Adipocyte (in vitro differentiated cells): ENCODE measurements at places on chromosomes 5 and 9.

DNA sequence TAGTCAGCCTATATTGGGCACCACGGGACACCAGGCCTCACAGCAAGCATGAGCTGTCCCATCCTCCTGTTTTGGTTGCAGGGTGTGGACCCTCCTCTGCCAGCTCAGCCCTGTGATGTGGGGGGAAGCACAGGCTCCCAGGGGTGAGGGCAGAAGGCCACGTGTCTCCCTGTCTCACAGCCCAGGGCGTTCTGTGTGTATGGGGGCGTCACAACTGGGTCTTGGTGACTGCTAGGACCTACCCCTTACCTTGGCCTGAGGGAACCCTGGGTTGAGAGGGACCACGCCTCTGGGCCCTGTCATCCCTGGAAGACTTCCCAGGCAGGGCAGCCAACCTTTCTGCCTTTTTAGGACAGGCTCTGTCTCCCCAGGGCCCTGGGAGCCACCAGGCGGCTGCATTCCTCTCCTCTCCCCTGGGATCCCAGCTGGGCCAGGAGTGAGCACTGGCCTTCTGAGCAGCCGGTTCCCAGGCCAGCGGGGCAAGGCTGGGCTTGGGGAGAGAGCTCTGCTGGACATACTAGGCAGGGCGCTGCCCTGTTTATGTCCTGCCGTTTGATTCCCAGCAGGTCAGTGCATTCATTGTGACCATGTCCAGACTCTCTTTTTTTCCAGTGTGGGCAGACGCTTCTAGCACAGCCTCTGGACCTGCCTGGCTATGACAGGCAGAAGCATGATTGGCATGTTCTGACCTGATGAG, 97.4 kb downstream of the DAB2IP start:
- DNase-seq: no peak

DNA sequence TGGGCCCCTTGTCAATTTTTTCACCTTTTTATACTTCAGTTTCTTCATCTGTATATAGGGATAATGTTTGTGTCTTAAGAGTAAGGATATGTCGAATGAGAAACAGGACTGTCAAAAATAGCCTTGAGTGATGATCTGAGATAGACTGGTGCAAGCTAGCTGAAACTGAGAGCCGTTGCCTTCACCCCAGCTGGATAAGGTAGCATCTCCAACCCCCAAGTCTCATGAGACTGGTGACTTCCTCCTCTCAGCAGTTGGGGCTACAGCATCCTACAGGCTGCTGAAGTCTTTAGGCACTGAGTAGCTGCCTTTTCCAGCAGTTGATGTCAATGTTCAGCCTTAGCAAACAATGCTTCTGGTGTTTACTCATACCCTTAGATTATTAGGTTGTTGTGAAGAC, 330.2 kb downstream of the OSTF1 start:
- DNase-seq: no peak

- no peak for DNase-seq
These were observed 9.7 kb downstream of the NIPAL4 start for GRCh38 chr5:157469687-157470086.

DNA sequence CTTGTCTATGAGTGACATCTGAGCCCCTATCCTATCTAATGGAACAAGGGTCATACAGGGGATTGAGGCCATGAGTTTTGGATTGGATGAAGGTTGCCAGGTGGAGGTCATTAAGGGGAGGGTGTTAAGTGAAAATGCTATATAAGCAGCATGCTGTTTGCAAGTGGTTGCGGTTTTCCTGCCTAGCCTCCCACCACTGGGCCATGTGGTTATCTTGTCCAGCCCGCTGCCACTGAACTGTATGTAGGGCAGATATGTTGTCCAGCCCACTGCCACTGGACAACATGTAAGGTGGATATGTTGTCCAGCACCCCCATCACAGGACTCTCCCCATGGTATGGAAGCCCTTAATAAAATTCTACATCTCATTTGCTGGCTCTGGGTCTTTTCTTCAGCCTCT, 200.0 kb downstream of the FGF10 start:
- DNase-seq: no peak

GRCh38 chr5:90547072-90547536, 11.5 kb upstream of the ADGRV1 start:
- DNase-seq: no peak

- no peak for DNase-seq
These were observed 91.3 kb downstream of the MAT2B start for GRCh38 chr5:163596608-163597315.

GRCh38 chr5:85479849-85480248, 1095.2 kb upstream of the EDIL3 start:
- no peak for DNase-seq

GRCh38 chr5:93845376-93845775, 104.0 kb upstream of the POU5F2 start:
- DNase-seq: no peak

DNA sequence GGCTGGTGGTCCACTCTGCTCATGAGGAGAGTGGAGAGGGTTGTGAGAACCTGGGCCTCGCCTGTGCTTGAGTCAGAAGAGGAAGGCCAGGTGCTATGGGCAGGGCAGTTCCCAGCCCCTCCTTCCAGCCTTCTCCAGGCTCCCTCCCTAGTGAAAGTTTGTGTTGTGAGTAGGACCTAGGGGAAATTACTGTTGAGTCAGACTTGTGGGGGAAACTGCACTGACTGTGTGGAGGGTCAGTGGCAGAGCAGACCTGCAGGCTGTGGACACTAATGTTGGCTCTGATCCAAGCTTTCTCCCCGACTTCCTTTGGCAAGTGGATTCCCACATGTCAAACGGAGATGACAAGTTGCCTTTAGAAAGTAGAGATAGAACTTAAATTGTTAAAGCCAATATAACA, 102.6 kb downstream of the ARHGAP26 start:
- DNase-seq: peak; percentile 17

GRCh38 chr5:177226860-177227259, 76.7 kb downstream of the RAB24 start:
- peak; percentile 51 for DNase-seq

DNA sequence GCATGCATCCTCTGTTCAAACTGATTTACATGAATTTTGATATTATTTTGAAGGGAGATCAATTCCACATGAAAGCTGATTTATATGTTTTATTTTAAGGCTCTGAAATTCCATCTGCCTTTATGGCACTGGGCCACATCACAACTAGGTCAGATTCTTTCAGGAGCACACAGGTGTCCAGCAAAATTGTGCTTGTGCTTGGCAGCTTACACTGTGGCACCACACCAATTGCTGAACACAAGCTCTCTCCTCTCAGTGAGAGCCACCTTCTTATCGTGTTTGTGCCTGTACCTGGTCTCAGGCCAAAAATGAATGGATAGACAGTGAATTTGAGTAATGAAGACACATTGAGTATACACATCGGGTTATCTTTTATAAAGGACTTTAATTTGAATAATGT, 200.4 kb downstream of the CDH10 start:
- DNase-seq: no peak

DNA sequence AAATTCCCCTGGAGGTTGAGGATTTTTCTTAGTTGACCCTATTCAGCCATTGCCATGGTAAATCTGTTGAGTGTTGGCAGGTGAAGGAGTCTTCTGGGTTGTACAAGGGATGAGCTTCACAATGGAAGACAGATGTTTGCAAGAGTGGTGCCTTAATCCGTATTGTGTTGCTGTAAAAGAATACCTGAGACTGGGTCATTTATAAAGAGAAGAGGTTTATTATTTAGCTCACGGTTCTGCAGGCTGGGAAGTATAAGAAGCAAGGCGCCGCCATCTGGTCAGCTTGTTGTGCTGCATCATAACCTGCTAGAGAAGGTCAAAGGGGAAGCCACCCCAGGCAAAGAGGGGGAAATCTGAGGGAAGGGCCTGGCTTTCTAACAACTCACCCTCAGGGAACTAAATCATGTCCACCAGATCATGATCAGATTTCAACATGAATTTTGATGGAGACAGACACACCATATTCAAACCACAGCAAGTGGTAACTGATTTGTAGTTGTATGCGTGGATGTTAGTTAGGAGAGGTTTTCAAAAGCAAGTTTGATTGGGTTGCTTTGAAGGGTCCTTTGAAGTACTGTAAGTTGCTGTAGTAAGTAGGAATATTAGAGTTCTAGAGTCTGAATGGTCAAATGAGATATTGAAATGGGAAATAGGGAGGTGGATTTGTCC, 2.5 kb downstream of the TNPO1 start:
- DNase-seq: peak; percentile 80

GRCh38 chr5:97929383-97929782, 746.3 kb upstream of the RIOK2 start:
- DNase-seq: no peak

- peak; percentile 23 for DNase-seq
These were observed 105.1 kb downstream of the EHMT1 start for GRCh38 chr9:137723783-137724445.

GRCh38 chr5:30401479-30402058, 791.9 kb upstream of the CDH6 start:
- DNase-seq: peak; percentile 47

- DNase-seq: no peak
These were observed 229.9 kb upstream of the GRIN3A start for GRCh38 chr9:101968392-101968791.

DNA sequence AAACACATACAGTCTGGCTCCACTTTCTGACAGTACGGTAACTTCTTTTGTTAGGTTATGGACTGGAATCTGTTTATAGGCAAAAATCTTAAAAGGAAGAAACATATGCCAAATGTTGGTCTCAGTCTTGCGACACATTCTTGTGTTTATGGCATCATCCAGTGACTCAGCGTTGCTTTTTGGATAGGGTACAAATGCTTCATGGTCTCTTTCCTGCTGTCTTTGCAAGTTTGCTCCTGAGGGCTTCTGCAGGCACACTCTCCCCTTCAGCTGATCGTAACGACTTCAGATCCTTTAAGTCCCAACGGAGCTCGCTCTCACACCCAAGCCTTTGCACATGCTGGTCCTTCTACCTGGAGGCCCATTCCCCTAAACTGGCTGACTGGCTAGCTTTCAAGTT, 23.6 kb upstream of the TNFSF8 start:
- peak; percentile 91 for DNase-seq

DNA sequence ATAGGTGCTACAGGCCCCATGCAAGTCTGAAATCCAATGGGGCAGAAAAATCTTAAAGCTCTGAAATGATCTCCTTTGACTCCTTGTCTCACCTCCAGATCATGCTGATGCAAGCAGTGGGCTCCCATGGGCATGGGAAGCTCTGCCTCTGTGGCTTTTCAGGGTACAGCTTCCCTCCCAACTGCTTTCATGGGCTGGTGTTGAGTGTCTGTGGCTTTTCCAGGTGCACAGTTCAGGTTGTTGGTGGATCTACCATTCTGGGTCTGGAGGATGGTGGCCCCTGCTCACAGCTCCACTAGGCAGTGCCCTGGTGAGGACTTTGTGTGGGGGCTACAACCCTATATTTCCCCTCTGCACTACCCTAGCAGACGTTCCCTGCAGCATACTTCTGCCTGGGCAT, 103.5 kb downstream of the STARD4 start:
- DNase-seq: no peak

DNA sequence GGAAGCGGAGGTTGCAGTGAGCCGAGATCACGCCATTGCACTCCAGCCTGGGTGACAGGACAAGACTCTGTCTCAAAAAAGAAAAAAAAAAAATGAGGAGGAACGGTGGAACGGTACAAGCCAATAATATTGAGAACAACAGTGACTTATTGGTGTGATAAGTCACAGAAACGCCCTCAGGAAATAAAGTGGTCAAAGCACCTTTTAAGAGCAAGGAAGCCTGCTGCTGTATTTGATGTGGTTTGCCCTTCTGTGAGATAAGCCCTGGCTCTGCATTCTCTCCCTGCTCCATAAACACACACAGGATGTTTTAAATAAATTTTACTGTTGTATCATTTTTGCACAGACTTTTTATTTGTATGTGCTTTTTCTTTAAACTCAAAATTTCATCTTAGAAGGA, 269.9 kb upstream of the MSX2 start:
- no peak for DNase-seq

- DNase-seq: no peak
These were observed 200.8 kb downstream of the DIRAS2 start for GRCh38 chr9:90441814-90442213.

GRCh38 chr5:145198525-145199260, 636.4 kb downstream of the PRELID2 start:
- DNase-seq: peak; percentile 51

DNA sequence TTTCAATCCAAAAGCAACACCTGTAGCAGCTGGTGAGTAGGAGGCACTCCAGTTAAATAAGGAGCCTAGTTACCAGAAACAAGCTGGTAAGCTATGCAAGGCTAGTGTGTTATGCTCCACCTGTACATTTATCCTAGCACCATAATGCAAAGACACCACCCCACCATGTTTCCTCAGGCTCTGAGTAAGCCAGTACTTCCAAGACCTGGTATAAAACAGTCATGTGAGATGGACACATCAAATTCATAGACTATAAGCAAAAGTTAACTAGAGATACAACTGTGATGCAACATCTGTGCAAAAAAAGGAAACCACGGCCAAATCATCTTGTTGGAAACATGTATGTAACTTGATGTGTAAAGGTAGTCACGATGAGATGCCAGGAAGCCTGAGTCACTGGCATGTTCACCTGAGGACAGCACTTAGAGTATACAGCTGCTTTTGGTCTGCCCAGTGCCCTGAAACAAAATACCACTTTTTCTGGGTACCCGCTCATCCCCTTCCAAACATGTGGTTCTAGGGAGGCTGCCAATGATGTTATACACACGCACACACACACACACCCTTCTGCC, 66.1 kb downstream of the CDK5RAP2 start:
- no peak for DNase-seq

- no peak for DNase-seq
These were observed 47.4 kb upstream of the NKD2 start for GRCh38 chr5:961002-961710.

GRCh38 chr9:5178126-5178805, 7.2 kb downstream of the INSL6 start:
- no peak for DNase-seq

DNA sequence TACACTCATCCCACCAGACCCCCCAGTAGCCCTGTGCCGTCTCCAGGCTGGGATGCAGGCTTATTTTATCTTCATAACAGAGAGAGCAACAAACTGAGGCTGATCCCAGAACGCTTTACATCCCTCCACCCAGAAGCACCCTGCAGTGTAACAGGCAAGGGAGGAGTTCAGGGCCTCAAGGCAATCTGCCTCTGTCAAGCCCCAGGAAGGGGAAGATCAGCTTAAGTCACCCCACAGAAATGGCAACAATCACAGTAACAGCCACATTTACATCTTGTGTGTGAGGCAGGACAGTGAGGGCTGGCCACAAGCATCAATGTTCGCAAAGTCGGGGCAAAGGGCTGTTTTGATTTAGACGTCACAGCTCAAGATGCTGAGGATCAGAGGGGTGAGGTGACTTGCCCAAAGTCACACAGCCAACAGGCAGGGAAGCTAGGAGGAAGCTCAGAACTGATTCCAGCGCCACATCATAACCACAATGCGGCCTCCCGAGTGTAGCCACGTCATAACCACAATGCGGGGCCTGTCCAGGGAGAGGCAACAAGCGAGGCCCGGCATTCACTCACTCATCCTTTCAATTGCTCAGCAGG, 14.4 kb downstream of the STK10 start:
- peak; percentile 28 for DNase-seq
